ENCODE measurements at places on chromosomes 11 and 22.

DNA sequence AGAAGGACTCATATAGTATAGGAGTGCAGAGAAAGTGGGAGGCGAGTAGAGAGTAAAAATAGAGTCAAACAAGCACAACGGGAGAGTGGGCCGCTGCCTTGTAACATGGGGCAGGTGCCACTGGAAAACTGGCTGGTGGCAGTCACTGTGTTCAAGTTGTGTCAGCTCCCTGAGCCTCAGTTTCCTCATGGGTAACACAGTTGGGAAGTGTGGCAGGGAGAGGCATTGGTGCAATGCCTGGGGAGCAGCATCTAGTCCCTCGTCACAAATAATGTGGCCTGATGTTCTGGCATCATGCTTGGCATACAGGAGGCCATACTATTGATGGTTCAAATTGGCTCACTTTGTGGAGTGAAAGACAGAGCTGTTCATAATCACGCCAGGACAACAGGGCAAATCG lies 78.9 kb upstream of the SPON1 start:
- DNase-seq, result no peak

- DNase-seq, result no peak
These were observed 3.2 kb upstream of the CSDC2 start for GRCh38 chr22:41557401-41558240.

DNA sequence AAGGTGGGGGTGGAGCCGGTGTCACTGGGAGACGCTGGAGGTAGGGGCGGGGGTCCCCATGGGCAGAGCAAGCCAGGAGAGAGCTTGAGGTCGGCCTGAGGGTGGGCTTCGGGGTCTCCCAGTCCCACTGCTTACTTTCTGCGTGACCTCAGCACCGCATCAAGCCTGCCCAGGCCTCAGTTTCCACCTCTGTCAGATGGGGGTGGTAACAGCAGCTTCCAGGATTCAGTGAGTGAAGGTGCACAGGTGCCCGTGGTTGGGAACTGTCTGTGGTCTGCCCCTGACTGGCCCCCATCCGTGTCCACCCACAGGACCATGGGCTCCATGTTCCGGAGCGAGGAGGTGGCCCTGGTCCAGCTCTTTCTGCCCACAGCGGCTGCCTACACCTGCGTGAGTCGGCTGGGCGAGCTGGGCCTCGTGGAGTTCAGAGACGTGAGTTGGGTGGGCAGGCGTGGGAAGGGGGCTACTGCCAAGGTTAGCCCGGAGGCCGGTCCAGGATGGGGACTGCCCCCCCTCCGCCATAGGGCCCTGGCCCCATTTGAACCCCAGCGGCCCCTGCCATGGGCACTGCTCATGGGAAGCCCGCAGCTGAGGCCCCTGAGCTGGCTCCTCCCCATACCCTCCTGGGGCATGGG lies 2.2 kb downstream of the TCIRG1 start:
- no peak for DNase-seq

DNA sequence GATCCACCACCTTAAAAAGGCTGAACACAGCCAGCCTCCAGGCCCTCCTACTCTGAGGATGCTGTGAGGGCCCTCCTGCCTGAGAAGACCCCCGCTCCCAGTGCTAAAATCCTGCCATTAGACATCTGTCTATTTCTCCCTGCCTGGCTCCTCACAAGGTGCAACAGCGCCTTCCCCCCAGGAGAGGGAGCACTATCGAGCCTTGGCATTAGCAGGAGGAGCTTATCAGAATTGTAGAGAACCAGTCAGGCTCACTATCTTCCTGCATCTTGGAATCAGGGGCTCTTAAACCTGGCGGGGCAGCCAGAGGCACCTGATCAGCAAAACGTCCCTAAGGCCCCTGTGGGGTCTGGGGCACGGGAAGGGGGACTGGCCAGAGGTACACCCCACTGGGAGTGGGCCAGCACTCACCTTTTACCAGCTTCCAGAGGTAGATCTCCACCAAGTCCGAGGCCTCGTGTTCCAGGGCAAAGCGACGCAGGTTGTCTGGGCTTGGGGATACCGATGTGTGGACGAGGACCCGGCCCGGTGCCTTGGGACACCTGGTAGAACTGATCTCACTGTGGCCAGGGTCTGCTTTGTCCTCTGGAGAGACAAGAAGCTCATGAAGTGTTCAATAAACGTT lies 28.7 kb downstream of the CHRDL2 start:
- peak; percentile 71 for DNase-seq

DNA sequence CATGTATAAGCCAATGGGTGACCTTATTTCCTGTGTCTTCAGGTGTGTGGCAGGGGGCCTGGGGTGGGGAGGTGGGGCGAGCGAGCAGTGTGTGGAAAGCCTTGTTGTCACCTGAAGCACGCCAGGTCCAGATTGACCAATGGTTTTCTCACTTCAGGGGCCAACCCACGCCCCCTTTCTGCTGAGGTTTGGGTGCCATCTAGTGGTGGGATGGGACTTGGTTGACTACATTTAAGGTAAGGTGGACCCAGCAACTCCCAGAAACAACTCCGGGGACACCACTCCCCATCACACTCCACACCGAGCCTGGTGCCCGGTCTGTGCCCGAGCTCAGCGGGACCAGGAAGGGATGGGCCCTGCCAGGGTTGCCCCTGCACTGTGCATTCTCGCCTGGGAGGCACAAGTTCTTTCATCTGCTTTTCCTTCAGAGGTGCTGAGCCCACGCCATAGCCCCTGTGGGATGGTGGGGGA lies 40.0 kb downstream of the TPCN2 start:
- peak; percentile 58 for DNase-seq
